ENCODE measurements at places on chromosomes 12 and 14.

DNA sequence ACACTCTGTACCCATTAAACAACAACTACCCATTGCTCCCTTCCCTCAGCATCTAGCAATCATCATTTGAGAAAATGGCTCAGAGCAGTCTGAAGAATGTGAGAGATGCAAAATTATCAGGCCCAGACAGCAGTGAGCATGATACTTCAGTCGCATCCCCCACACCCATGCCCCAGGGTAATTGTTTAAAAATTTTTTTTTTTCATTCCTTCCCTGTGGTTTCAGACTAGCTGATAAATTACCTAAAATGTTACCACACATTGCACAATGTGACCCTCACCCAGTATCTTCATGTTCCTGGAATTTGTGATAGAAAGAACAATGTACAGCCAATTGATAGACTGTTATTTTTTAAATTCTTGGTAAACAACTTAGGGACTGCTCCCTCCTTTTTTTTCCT is 11.3 kb upstream of the USP15 start:
- no peak for DNase-seq

GRCh38 chr14:59919570-59920377 is at the start of gene LRRC9:
Gene LRRC9 (plus strand): TSS chr14:59920144.
- DNase-seq, result no peak

DNA sequence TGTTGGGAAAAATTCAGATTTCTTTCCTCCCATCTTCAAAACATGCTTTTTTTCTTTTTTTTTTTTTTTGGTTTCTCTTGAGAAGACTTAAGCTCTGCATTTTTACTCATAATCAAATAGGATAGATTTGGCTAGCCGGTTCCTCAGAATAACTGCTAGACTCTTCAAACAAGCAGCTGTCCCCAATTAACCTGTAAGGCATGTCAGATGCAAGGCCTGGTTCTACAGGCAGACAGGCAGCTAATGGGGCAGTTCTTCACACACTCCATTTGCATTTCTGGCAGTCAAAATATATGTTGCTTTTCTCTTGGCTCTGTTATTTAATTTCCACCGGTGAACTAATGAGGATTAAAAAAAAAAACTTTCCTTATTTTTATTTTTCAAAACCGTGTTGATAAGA is 228.0 kb upstream of the ATP2B1 start:
- DNase-seq, result no peak

DNA sequence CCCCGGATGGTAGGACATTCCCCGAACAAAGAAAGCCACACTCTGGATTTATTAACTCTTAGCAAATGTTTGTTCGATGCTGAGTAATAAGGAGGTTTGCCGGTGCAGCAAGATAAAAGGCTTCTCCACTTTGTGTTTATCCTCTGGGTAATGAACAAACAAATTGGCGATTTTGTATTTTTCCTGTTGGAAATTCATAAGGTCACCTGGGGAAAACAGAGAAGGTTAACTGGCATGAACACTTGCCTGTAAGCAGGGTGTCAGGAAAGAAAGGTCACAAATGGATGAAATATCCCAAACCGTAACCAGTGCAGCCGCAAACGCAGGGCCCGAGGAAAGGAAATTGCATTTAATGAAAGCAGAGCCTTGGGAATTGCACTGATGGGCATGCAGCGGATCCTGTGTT is 132.8 kb downstream of the RMST start:
- no peak for DNase-seq

- DNase-seq, result no peak
Measured at GRCh38 chr14:74621556-74621955, 9.5 kb upstream of the LTBP2 start.

DNA sequence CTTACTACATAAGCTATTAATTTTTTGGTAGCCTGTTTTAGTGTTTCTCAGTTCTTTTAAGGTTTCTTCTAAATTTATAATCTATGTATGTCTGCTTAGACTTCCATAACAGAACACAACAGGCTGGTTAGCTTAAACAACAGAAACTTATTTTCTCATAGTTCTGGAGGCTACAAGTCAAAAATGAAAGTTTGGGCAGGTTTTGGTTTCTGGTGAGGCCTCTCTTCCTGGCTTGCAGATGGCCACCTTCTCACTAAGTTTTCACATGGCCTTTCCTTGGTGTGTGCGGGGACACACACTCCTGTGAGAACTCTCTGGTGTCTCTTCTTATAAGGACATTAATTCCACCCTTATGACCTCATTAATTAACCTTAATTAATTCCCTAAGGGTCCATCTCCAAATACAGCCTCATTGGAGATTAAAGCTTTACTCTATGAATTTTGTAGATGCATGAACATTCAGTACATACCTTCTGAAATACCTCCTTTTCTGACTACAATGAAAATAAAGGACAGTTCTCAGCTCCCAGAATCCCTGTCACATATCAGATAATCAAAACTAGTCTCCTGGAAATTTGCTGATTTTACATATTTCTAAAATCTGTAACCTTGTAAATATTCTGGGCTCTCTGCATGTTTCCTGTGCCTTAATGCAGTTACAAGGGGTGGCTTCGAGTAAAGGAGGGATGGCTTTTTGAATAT is 23.2 kb upstream of the BMAL2 start:
- no peak for DNase-seq

DNA sequence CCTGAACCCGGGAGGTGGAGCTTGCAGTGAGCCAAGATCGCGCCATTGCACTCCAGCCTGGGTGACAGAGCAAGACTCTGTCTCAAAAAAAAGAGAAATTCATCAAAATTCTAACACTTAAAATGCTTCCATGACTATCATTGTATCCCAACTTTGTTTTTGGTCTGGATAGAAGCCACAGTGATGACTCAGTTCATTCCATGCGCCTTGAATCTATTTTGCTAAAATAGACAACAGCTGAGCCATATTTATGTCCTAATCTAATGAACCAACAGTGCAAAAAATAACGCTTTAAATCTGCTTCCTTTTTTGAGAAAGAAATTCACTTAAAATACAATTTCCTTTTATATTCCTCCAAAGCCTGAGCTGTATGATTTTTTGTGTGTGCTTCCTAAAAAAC is 23.2 kb upstream of the BICD1 start:
- DNase-seq, result no peak

DNA sequence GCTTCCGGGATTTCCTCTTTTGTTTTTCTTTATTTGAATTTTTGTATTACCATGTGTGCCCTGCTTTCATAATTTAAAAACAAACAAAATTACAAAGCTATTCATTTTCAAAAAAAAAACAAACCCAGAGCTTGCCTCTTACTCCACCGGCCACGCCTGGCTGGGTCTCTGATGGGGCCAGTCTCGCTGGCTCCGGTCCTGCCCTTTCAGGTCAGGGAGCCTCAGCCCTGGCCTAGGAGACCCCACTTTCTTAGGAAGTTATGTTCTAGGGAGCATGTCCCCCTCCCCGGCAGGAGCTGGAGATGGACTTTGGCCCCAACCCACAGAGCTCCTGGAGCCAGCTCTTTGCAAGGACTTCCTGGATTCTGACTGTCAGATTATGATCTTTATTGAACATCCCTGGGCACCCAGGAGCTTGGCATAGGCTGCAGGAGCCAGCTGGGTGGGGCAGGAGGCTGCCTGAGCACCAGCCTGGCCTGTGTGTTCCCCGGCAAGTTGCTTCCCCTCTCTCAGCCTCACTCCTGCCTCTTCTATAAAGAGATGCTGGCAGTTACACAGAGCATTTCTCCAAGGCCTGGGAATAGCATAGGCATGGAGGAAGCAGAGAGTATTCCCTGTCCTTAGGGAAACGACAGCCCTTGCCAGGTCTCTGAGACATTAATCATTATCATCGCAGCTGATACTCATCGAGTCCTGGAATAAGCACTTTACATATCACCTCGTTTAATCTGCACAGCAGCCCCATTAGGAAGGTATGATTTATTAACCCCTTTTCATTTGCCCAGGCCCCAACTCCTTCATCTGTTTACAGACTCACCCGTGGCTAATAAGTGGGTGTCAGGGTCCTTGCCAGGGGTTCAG is 3.5 kb downstream of the DEGS2 start:
- no peak for DNase-seq

DNA sequence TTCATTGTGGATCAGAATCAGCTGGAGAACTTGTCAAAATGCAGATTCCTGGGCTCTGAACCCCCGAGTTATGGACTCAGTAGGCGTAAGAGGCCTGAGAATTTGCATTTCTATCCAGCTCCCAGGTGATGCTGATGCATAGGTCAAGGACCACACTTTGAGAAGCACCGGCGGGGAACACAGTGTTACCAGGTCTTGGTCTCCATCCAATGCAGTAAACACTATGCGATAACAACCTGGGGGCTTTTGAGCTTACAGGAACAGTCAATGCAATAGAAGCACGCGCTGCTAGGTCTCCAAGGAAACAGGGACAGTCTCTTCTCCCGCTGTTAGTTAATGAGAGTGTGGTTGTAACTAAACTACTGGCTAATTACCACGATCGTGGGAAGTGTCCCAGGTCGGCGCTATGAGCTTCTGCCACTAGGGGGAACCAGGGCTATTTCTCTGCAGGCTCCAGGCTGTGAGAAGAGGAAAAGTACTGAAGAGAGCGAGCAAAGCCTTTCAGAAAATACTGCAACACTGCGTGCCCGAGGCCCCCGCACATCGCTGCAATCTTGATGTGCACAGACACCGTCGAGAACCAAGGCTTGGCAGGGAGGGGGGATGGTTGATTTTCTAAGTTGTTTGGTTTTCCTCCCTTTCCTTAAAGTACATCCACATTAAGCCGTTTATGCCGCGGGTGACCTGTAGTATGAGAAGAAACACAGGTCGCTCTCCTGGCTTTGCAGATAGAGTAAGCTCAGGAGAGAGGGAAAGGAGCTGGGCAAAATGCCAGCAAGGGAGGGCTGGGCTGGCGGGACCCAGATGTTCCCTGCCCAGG is 52.0 kb upstream of the KCNA1 start:
- DNase-seq, result peak; percentile 56

- no peak for DNase-seq
Measured at GRCh38 chr12:117282490-117282889, 78.9 kb downstream of the NOS1 start.

- peak; percentile 21 for DNase-seq
Measured at GRCh38 chr12:39441963-39442830, 723 bp downstream of the KIF21A start.

DNA sequence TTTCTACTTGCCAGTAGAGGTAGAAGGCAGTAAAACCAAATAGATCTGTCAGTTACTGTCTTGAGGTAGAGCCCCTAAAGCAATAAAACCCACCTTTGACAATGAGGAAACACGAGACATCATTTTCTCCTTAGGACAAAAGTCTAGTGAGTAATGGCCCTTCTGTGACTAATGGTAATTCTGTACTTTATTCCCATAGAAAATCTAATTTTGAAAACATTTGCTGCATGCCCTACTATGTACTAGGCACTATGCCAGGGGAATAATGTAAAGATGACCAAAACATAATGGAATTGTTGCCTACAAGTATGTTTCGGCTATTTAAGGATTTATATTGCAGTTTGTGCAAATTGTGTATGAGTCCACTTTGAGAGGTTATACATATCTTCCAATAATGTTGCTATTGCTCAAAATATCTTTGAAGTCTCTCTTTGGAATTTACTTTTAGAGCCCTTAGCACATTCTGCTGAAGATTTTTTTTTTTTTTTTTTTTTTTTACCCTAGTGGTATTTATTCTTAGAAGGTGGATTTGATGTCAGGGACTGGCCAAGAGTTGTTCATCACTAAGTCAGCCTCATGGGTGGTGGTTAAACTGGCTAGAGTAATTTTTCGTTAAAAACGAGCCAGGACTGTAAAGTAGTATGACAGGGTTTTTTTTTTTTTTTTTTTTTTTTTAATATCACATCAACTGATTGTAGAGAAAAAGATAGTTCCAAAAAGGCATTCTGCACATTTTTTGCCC is 109.7 kb downstream of the CRADD start:
- no peak for DNase-seq

DNA sequence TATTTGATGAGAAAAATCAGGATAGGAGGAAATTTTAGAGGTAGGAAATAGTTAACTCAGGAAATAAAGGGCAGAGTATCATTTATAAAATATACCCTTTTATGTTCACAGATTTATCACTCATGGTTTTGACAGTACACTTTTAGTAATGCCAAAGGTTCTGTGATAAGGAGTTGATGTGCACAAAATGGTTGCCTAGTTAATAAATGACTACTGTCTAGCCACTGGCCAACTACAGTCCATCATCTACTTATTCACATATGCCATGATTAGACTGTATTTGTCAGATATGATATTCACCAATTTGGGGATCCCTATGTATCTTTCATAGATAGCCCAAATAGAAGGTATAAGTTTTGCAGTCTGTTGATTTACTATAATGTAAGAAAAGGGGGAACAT is 19.2 kb upstream of the GXYLT1 start:
- no peak for DNase-seq

- no peak for DNase-seq
Measured at GRCh38 chr14:94303111-94303510, 10.0 kb upstream of the SERPINA10 start.

DNA sequence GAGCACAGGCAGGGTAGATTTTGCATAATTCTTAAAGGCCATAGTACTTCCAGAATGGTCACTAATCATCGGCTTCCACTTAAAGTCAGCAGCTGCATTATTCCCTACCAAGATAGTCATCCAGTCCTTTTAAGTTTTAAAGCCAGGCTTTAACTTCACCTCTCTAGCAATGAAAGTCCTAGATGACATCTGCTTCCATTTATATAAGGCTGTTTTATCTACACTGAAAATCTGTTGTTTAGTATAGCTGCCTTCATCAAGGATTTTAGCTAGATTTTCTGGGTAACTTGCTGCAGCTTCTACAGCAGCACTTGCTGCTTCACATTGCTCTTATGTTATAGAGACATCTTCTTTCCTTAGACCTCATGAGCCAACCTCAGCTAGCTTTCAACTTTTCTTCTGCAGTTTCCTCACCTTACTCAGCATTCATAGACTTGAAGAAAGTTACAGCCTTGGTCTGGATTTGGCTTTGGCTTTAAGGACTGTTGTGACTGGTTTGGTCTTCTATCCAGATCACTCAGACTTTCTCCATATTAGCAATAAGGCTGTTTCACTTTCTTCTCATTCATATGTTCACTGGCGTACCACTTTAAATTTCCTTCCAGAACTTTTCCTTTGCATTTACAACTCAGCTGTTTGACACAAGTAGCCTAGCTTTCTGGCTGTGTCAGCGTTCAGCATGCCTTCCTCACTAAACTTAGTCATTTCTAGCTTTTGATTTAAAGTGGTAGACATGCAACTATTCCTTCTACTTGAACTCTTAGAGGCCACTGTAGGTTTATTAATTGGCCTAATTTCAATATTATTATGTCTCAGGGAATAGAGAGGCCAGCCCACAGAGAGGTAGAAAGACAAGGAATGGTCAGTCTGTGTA is 209.9 kb upstream of the GARIN2 start:
- DNase-seq, result no peak

DNA sequence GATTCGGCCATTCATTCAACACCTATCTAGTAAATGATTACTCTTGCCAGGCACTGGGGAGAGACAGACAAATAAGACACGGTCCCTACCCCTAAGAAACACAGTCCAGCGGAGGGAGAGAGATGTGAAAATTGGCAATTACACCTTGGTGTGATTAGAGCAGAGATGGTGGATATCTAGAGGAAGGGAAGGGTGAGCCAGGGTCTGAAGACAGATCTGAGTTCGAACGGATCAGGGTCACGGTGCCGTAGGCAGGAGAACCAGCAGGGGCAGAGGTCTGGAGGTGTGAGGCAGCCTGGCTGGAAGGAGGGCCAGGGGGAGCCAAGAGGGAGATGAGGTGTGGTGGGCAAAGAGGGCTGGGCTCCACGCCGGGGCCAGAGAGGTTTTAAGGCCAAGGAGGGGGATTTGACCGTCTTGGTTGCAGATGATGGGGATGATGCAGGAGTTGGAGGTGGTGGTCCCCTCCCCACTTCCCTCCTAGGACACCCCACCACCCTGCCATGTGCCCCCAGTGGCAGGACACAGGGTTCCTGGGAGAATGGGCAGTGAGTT is 27.1 kb downstream of the FAM222A start:
- peak; percentile 2 for DNase-seq

- DNase-seq, result no peak
Measured at GRCh38 chr12:107442326-107442987, 243.1 kb upstream of the PWP1 start.
